ENCODE measurements at places on chromosomes 3 and 15. TPM values are rescaled to one million over a fixed set of nuclear protein-coding genes. Genes with fewer than 3 reads are reported as not detected.
A peak's percentile ranks its signal among the peaks of the same experiment; 100 is the strongest.

DNA sequence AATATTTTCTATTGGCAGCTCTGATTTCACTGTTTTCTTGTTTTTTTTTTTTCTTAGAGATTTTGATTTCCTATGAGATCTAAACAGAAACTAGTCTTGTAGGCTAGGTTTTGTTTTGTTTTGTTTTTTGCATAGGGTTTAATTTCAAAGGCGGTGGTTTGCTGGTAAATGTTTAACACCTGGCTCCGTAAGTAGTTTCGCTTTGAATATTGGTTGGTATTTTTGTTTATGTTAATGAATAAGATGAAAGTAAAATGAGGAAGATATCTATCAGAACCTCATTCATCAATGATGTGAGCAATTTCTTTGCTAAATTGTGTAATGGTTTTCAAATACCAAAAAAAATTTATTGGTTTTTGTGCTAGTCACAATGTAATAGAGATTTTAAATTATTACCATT, 39.7 kb upstream of the TM4SF1 start:
- DNase-seq, result no peak

DNA sequence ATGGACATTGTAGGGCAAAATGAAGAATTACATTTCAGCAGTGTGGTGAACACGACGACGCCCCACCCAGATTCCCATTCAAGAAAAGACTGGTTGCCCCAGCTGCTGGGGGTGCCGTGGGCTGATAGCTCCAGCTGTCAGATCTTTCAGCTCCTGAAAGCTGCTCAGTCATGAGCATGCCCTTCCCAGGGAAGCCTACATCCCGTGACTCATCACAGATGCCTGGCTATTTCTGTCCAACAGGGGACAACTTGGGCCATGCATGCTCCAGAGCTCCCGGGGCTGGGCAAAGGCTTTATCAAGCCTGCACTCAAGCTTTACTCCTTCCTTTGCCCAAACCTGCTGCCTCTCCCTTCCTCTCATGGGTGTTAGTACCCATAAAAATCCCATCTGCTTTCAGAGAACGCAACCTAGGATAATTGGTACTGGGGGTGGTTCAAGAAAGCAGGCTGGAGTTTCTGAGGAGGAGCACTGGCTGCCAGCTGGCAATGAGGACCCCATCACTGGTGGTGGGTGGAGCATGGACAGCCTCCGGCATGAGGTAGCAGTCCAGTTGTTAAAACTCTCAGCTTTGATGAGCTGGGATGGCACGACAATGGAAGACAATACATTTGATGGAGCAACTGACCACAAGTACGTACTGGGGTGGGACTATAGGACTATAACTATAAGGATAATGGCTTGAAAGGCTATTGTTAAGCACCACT, 16.4 kb upstream of the ST8SIA2 start:
- no peak for DNase-seq

DNA sequence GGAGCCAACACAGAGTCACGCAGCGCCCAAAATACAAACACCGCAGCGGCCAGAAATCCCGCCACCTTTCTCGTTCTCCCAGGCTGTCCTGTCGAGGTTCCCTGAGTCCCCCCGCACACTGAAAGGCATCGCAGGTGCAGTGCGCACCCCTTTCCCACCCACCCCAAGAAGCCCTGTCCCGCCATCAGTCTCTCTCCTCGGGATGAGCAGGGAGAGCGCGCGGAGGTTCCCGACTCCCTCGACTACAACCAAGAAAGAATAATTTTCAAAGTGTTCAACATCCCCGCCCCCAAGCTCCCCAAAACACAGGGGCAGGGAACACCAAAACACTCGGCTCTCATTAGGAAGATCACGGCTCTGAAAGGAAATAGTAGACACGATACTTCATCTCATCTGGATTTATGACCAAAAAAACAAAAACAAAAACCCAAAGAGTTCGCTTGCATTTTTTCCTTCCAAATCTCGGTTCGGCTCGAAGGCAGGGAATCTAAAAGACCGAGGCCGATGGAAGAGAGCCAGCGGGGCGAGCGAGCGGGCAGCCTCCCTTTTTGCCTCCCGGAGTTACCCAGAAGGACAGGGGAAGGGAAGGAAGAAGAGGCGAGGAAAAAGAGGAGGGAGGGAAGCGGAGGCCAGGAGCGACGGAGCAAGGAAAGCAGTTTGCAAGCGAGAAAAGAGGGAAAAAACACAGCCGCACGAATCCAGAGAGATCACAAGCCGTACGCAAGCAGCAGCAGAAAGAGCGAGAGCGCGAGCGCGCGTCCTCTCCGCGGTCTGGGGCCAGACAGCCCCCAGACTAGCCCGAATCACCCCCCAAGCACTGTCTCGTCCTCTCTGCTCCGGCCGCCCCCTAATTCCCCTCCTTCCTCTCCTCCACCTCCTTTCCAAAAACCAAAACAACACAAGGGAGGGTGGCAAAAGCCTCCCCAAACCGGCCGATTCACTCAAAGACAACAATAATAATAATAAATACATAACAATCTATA, 808 bp downstream of the BCL6 start:
- DNase-seq, result no peak

GRCh38 chr15:80110920-80111319, 41.9 kb upstream of the FAH start:
- no peak for DNase-seq

DNA sequence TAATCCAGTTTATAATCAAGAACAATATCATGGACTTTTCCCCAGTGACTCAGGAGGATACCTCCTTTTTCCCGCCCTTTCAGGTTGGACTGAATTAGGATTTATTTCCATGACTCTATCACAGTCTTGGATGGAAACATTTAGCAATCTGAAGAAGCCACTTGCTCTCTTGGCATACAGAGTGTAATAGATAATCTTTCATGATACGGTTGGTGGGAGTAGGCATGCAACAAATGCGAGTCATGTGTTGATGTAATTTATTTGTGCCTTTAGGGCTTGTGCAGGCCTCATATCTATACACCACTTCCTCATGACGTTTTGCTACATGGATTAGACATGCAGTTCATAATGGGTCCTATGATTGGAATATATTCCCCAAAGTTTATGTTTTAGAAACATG, 54.2 kb upstream of the MCTP2 start:
- no peak for DNase-seq

DNA sequence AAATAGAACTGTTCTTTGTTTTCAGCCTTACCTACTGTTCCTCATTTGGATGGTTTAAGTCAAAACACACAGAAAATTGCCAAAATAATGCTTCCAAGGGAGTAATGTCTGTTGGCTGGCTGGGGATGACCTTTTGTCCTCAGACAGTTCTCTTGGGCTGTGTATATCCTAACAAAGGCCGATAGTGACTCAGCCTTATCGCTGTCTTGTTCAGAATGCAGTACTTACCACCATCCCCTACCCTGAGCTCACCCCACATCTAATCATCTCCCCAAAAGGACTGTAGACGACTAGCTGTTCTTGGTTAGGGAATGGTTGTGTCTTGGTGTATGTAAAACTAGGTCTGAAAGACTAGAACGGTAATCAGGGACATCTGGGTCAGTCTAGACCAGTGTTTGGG, 35.0 kb downstream of the RAB11A start:
- DNase-seq, result no peak

DNA sequence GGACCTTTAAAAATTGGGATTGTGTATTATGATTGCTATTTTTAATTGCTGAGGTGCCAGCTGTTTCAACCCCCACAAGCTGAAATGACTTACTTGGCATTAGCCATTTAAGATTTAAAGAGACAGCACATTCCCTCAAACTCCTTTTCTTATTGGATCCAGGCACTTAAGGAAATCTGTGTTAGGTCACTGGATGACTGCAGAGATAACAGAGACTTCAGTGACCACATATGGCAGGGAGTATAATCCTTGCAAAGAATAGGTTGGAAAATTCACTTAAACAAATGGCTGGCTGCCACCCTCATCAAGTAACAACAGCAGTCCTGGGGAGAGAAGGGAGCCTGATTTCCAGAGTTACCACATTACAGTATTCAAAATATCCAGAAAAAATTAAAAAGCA, 66.6 kb downstream of the SLMAP start:
- DNase-seq, result no peak

GRCh38 chr3:9238721-9239295, 10.6 kb downstream of the SRGAP3 start:
- DNase-seq, result no peak

GRCh38 chr15:73700041-73700842, 16.1 kb downstream of the CD276 start:
- DNase-seq, result peak; percentile 37

DNA sequence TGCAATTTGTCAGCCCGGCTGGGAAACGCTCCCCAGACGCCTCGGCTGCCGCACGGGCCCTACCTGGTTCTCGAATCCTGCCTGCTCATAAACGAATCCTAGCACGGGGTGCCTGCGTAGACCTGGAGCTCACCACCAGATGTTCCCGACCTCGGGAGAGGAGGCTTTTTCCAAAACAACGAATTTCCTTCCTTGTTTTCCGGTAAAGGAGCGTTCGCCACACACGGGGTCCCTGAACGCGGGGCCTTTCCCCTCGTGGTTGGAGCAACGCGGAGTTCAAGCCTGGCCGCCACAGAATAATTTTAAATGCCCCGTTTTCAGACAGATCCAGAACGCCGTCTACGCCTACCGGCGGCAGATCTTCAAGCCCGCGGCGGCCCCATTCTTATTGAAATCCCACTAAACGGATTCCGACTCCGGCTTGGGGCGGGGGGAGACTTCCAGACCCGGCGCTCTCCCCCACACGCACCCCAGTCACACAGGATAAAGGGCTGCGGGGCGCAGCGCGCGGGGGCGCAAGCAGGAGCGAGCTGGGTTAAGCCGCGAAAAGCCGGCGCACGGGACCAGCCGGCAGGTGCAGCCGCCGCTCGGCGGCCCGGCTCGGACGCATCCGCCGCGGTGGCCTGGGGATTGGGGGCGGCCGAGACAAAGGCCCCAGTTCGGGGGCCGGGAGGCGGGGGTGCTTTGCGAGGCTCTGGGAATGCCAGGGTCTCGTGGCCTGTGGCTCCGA, 895 bp downstream of the GATA2 start:
- peak; percentile 57 for DNase-seq

DNA sequence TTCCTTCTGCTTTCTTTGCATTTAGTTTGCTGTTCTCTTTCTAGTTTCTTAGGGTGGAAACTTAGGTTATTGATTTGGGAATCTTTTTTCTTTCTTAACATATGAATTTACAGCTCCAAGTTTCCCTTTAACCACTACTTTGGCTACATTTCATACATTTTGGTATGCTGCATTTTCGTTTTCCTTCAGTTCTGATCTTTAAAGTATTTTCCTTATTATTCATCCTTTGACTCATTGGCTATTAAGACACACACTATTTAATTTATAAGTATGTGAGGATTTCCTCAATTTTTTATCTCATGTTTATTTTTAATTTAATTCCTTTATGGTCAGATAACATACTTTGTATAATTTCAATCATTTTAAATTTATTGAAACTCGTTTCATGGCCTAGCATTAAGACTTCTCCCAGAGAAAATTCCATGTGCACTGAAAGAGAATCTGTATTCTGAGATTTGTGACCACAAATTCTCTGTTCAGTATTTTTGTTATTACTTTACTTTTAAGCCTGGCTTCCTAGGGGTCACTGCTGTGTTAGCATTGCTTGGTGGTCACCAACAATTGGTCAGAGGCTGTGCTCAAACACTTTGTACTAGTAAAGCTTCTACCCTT, 87.7 kb downstream of the CFAP20DC start:
- no peak for DNase-seq

GRCh38 chr3:112048911-112049310, 14.4 kb downstream of the TMPRSS7 start:
- DNase-seq, result no peak

DNA sequence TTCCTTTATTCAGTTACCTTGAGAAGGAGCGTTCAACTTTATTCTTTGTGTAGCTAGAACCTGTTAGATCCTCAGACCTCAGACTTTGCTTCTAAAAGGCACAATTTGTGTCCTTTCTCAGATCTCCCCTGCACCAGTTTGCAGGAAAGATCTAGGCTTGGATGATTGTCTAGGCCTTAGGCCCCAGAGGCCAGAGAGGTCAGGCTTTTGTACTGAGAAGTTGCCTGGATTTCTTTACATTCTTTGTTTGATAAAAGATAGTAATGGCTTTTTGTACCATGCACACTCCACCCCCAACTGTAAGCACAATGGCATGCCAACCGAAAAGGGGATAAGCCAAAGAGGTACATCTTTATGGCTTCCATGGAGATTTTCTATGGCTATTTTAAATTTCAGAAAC, 719.6 kb upstream of the NR2F2 start:
- DNase-seq, result no peak

DNA sequence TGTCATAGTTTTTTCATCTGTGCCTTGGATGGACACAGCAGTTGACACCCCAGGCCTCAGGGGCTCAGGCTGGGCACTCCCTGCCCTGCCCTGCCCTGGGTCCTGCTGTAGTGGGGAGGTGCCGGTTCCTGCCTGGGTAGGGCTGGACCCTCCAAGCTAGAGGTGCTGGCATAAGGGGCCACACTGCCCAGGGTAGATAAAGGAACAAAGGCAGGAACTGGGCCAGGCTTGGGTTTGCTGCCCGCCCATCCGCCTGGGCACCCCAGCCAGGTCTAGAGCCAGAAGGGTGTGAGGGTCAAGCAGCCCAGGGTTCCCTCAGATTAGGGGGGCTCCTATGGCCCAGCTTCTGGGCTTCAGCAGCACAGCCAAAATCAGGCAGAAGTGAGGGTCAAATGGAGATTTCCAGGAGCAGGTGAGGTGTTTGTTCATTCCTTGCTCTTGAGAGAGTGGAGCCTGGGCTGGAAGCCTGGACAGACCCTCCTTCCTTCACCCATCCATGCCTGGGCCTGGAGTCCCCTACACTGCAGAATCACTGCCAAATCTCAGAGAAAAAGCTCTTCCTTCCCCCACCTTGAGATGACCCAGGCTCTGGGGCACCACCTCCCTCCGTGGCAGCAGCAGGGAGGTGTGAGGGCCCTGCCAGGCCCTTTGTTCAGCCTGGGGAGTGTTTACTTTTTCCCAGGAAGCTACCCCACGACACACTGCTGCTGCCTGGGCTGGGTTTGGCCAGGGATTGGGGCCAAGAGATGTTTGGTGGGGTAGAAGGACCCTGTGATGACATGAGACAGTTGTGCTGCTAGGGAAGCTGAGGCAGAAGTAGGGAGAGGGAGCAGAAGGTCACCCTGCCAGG, 7.1 kb downstream of the SEMA3F start:
- no peak for DNase-seq

- DNase-seq, result no peak
Measured at GRCh38 chr15:68445351-68445750, 13.4 kb upstream of the ITGA11 start.

DNA sequence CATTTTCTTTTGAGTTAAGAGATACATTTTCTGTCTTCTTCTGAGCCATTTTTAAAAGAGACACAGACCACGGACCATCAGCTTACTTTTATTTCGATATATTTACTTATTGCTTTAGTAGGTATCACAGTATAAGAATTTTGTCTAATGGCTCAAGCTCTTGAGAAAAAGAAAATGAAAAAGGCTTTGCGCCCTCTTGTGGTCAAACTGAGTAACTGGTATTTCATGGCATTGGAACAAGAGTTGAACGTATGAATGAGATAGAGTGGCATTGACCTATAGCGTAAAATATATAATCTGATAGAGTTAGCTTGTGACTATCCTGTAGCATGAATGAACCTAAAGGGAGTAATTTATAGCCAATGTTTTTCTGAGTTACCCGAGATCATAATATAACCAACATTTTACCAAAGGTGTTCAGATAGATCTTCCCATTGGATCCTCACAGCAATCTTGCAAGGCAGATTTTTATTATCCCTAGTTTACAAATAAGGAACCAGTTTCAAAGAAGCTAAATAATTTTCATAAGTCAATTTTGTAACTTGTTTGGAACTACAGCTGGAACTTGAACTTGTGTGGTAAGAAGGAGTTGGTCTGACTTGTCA, 154.6 kb downstream of the POLR2M start:
- no peak for DNase-seq

Gene TRIM42
- not detected for total RNA-seq

Gene DNAJC13
- total RNA-seq, result 49.1 TPM

Gene TERC
- total RNA-seq, result 1.4 TPM

Gene OTOL1
- not detected for total RNA-seq

Gene CCDC54
- not detected for total RNA-seq

Gene ALDH1A3
- total RNA-seq, result not detected

Gene GOLGA6L4
- 6.8 TPM for total RNA-seq

Data from chondrocyte (in vitro differentiated cells).